NCI-H1930 (cell line): ENCODE measurements at places on chromosomes 13 and 19.

DNA sequence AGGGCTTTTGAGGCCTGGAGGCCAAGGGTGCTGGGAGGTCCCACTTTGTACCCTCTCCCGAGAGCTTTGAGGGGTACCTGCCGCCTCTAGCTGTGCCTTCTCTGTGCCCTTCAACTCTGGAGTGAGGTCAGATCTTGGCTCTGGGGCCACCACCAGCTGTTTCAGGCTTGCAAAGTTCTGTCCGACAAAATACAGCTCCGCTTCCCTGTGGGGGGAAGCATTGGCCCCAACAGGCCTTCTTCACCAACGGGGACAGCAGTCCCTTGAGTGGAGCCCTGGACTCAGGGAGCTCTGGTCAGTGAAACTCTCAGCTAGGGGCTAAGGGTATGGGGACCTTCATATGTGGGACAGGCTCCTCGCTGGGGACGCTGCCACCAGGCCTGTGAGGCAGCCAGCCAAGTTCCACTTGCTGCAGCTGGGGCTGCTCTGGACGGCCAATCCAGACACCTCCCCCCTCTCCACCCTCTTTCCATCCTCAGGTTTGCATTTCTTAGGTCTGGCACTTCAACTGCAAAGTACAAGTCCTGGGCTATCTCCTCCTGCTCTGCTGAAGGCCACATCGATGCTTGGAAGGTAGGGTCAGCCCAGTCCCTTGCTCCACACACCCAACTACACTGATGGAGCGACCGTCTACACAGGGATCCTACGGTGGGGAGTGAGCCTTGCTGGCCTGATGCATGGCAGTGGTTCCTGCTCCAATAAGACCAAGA lies 46.8 kb downstream of the C13orf46 start:
- DNase-seq = no peak

GRCh38 chr19:19475015-19475765 lies 40.2 kb downstream of the TSSK6 start:
- no peak for DNase-seq

- DNase-seq = no peak
These were observed 64.1 kb upstream of the OXGR1 start for GRCh38 chr13:97058391-97058790.

DNA sequence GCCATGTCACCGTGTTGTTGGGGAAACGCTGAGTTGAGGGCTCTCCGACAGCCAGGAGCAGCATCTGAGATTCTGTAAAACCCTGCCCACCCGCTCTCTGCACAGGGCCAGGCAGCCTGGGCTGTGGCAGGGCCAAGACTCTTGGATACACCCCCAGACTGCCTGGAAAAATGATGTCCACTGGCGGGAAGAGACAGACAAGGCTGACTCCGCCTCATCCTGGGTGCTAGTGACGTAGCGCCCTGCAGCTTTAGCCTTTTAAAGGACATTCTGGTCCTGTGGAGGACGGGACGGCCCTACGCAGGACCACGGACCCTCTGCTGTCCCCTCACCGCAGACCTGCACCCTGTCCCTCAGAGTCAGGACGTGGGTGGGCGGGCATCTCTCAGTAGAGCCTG lies 20.7 kb upstream of the LILRA2 start:
- DNase-seq = no peak

- DNase-seq = no peak
These were observed 51.8 kb downstream of the MLLT1 start for GRCh38 chr19:6227936-6228325.

GRCh38 chr19:44847144-44848035 lies 1.3 kb downstream of the NECTIN2 start:
- DNase-seq = no peak

DNA sequence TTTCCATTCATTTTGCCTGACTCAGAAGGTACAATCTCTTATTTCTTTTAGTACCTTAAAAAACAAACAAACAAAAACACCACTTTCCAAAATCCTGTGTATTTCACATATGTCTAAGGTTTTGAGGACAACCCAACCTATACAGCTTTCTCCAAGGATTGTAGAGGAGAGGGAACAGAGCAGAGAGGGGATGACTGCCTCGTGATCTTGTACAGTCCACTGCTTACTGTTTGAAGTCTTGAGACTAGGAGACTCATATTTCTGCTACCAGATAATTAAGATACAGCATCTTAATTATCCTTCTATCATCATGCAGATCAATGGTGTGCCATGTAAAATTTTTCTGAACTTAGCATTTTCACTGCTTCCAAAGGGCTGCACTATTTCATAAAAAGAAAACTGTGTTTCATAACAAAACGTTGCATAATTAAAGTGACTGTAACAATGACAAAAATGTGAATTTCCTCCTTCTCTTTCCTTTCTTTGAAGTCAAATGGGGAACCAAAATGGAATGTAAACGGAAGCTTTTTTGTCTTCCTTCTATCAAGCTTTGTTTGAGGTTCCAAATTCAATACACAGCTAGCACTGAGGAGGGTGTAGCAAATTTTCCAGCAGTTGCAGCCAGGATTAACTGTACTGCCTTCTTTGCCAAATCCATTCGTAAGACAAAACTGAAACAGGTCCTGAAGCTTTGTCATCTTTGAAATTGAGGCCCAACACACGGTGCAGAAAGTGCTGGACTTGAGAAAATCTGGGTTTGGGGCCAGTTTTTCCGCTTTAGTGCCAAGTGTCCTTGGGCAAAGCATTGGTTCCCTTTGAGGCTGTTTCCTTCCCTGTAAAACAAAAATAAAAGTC lies 34.9 kb upstream of the RCBTB2 start:
- DNase-seq = no peak
